ENCODE measurements at places on chromosomes 12 and 14.

DNA sequence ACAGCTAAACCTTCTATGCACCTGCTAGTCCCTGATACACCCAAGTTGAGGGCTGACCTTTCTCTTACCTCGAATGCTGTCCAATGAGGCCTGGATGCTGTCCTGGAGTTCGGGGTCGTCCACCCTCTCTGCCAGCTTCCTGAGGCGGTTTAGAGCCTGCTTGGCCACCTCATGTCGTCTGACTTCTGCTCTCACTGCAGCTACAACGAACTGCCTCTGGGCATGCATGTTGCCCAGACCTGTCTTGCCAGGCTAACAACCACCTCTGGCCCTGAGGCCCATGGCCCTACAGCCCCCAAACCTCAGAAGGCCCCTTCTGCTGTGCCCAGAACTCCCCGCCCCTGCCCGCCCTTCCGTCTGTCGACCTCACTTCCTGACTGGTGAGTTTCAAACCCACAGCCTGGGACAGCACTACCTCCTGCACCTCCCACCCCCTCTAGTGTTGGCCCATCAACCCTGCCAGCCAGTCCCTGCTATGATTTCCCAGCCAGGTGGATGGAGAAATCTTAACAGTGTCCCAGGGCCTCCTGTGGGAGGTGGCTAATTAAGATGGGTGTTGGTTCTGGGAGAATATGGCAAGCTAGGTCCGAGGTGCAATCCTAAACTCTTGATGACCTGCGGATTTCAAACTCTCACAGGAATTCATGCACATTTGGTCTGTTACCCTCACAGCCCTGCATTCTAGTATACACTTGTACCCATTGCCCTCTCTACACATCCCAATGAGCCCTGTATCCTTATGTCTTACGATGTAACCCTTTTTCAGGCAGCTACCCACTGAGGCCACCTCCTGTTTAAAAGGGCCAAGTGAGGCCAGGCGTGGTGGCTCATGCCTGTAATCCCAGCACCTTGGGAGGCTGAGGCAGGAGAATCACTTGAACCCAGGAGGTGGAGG, 2.7 kb upstream of the TSPAN31 start:
- peak; percentile 74 for DNase-seq

DNA sequence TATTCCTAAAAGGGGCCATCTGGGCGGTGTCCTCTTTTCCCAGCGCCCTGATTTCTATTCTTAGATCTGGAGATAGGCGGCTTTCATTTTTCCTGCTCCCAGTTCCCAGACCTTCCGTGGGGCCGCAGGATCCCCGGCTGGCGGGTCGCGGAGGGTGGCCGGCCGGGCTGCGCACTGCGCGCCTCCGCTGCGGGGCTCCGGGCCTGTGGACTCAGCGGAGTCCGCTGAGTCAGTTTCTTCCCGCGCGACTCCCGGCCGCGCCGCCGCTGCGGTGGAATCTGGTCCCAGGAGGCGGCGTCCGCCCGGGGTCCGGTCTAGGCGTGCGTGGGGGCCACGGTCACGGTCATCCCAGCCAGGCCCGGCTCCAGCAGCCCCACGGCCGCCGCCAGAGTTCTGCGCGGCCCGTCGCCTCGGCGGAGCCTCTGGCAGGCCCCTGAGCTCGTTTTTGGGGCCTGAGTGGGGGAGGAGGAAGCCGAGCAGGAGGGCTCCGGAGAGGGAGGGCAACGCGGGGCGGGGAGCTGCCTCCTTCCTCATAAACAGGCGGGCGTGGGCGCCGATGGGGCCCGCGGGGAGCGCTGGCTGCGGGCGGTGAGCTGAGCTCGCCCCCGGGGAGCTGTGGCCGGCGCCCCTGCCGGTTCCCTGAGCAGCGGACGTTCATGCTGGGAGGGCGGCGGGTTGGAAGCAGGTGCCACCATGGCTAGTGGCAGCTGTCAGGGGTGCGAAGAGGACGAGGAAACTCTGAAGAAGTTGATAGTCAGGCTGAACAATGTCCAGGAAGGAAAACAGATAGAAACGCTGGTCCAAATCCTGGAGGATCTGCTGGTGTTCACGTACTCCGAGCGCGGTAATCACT, at the start of gene LRRK2:
Gene LRRK2 (plus strand): TSS at position 559 of the 853 bp plus-strand sequence. CDS start 135 bp downstream, at position 694.
- peak; percentile 7 for DNase-seq

DNA sequence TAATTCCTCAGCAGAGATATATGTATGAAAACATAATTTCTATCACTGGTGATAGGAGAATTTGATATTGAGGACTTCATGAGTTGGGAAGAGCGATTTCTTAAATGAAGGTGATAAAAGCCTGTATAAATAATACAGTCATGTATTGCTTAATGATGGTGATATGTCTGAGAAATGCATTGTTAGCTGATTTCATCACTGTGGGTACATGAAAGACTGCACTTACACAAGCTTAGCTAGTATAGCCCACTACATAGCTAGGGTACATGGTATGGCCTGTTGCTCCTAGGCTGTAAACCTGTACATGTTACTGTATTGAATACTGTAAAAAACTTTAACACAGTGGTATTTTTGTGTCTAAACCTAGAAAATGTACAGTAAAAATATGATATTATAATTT, 63.4 kb downstream of the ANO4 start:
- DNase-seq = no peak

- no peak for DNase-seq
Observed at GRCh38 chr14:53861781-53862180, 94.8 kb downstream of the BMP4 start.

DNA sequence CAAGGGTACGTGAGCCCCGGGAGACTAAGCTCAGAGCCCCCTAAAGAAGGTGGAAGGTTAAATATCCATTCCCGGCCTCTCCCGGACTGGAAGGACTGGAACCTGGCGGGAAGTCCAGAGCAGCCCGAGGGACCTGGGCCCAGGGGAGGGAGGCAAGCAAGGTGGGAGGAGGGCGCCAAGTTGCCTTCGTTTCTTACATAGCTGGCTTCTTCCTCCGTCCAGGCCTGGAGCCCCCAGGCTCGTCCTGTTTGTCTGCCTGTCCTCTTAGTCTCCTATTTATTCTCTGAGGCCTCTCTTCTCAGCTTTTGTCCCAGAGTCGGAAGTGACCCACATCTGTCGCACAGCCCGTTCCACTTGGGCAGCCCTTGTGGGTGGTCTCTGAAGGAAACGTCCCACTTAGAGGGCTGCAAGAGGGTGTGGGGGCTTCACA, 745 bp downstream of the PCK2 start:
- no peak for DNase-seq

DNA sequence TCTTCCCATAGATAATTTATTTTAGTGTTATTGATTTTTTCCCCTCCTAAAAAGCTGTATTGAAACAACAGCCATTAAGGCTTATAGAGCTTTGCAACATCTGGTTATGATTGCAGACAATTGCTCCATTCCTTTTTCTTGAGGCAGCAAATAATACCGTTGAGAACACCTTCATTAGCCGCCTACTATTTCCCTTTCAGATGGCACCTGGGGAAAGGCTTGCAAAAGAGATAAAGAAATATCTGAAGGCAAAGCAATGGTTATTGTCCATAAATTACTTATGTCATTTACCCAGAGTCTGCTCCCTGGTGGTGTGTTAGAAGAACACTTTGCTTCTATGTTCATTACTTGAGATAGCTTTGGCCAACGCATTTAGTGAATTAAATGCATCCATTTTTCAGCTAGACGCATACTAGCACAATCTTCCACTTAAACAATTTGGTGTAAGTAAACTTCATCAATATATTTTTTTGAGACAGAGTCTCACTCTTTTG, 377.8 kb downstream of the KCNH5 start:
- no peak for DNase-seq

DNA sequence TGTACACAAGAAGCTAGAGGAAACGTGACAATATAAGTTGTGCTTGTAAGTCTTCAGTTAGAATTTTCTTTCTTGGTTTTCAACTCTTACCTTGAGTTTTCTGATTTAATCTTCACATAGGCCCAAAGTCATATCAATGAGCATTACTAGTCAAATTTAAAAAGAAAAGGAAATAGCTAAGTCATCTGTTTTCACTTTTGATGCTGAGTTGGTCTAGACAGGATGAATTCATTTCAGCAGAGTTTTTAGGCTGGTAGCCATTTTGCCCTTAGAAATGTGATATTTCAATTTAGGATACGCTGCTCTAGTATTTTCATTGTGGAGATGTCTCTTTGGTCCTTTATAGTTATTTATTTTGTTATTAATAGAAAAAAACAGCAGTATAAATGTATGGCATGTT, 44.6 kb upstream of the KRAS start:
- DNase-seq = no peak

- no peak for DNase-seq
Observed at GRCh38 chr14:86654558-86655184, 1124.7 kb downstream of the FLRT2 start.

DNA sequence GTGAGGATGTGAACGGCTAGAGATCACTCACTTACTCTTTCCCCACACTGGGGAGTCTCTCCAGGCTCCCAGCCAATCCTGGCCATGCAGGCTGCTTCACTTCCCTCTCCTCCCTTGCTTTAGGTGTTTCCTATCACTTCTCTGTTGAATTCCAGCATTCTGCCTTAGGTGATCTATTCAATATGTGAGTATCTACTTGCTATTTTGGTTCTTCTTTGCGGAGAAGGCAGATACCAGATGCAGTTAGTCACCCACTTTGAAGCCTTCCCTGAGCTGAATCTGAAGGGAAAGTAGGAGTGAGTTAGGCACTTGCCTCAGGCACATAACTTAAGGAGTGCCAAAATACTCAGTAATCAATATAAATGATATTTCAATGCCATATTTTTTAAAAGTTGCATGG, 36.0 kb upstream of the FAR2 start:
- DNase-seq = no peak

GRCh38 chr14:77936138-77936639, 136.3 kb downstream of the ADCK1 start:
- no peak for DNase-seq

- DNase-seq = no peak
Observed at GRCh38 chr12:115849262-115849943, 428.1 kb downstream of the MED13L start.

DNA sequence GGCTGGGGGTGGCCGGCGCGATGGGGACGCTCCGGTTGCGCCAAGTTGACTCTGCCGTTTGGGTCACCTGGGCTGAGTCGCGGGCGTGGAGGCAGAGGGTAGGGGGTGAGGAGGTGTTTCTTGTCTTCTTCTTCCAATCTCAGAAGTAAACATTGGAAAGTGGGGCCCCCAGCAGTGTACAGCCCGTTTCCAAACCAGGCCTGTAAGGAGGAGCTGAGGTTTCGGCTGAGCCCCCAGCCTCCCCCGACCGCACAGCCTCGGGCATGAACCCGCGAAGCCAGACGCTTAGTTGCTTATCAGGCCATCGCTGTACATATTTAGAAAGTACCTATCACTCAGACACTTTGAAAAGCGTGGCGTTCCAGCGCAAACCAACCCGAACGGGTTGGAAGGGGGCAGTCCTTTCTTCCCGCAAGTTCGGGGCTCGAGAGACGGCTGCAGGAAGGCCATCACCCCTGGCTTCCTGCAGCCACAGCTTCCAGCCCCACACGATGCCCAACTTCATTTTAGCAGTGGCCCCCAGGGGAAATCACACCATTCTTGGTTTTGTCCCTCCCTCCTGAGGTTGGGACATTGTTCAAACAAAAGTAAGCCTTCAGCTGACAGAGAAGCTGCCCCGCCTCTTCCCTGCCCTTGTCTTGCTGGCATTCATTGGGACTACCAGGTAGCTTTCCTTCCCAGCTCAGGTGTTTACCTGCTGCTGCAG, 164.1 kb downstream of the ZFP36L1 start:
- DNase-seq = peak; percentile 11

DNA sequence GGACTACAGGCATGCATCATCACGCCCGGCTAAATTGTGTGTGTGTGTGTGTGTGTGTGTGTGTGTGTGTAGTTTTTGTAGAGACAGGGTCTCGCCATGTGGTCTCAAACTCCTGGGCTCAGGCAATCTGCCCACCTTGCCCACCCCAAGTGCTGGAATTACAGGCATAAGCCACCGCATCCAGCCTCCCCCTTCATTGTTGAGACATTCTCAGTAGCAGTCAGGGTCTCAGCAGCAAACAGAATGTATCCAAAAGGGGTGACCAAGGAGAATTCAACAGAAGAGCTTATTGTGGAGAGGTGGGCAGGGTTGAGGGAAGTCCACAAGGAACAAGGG, 37.3 kb upstream of the PLEKHG6 start:
- DNase-seq = no peak

- DNase-seq = no peak
Observed at GRCh38 chr14:95421741-95422140, 94.7 kb downstream of the SYNE3 start.

DNA sequence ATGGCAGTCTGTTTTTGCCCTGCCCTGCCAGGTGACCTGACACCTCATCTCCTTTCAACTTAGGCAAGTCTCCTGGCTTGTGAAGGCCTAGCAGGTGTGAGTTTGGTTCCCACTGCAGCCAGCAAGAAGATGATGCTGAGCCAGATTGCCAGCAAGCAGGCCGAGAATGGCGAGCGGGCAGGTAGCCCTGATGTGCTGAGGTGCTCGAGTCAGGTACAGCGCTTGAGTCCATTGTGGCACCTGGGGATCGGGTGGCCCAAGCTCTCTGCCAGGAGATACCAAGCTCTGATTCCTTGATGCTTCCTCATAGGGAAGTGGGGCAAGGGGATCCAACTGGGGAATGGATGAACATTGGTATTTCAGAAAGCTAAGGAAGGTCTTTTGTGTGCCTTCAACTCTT, 4.1 kb upstream of the CSAD start:
- DNase-seq = no peak

- no peak for DNase-seq
Observed at GRCh38 chr14:20969336-20969735, 14.0 kb downstream of the RNASE2 start.

DNA sequence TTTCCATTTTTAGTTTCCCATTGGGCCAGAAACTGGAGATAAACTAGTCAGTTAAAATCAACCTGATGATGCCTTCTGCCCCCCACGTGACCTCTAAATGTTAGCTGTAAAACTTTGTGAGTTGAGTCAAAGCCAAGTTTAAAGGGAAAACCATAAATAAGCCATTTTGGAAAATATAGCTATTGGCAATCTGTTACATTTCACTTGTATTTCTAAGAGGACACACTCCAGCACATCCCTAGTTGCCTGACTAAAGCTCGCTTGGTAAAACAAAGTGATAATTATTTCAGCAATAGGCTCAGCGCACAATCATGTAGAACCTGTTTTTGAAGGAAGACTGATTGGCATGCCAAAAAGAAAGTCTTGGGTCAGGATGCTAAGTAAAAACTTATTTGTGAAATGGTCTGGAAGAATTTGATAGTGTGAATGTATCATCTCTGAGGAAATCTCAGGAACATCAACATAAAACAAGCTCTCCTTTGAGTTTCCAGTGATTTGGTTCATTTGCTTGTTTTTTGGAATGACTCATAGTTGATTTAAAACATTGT, 49.2 kb upstream of the AEBP2 start:
- DNase-seq = no peak

GRCh38 chr14:50000380-50001150, 107.7 kb downstream of the ARF6 start:
- peak; percentile 73 for DNase-seq

GRCh38 chr12:2311020-2311778, 258.4 kb downstream of the CACNA1C start:
- DNase-seq = no peak

DNA sequence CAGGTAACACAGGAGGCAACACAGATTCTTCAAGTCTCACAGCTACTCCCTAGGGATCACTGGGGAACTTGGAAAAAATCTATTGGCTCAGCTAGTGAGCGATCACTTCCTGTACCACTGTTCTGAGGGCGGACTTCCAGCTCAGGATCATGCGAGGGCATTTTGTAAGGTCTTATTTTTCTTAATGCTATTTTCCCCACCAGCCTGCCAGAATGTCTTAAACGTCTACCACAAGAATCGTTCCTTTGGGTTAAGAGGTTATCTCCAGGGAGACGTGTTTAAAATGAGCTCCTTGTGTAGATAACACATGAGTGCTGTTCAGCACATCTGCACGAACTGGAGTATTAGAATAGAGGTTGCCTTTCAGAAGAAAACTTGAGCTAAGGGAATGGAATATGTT, 162.6 kb downstream of the ETNK1 start:
- no peak for DNase-seq

Measured in activated T-cell treated with anti-CD3 and anti-CD28 coated beads for 24 hours (primary cell).